ENCODE measurements at places on chromosomes 7 and 10.
A peak's percentile ranks its signal among the peaks of the same experiment; 100 is the strongest.

- no peak for DNase-seq
These were observed 45.8 kb upstream of the PLEKHA1 start for GRCh38 chr10:122328676-122329075.

DNA sequence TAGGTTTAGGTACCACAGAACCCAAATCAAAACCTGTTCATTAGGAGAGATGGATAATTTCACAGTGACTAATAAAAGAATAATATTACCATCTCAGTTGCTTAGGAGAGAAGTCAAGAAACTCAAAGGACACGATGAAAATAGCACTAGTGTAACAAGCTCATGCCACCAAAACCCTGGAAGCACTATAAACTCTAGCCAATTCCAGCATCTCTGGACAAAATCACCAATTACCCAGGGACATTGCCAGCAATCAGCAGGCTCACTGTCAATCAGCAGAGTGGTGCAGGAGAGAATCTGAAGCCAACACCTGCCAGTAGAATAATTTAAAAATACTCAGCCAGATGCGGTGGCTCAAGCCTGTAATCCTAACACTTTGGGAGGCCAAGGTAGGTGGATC lies 88.9 kb downstream of the ARMH3 start:
- DNase-seq: no peak

DNA sequence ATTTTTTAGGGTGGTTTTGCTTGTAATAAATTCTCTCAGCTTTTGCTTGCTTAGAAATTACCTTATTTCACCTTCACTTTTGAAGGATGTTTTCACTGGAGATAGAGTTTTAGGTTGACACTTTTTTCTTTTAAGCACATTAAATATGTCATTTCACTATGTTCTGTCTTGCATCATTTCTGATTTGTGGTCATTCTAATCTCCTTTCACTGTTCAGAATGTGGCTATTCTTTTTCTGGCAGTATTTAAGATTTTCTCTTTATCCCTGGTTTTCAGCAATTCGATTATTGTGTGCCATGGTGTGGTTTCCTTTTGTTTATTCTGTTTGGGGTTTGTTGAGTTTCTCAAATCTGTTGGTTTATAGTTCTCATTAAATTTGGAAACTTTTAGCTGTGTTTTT lies 1065.6 kb downstream of the KCNMA1 start:
- DNase-seq: no peak

DNA sequence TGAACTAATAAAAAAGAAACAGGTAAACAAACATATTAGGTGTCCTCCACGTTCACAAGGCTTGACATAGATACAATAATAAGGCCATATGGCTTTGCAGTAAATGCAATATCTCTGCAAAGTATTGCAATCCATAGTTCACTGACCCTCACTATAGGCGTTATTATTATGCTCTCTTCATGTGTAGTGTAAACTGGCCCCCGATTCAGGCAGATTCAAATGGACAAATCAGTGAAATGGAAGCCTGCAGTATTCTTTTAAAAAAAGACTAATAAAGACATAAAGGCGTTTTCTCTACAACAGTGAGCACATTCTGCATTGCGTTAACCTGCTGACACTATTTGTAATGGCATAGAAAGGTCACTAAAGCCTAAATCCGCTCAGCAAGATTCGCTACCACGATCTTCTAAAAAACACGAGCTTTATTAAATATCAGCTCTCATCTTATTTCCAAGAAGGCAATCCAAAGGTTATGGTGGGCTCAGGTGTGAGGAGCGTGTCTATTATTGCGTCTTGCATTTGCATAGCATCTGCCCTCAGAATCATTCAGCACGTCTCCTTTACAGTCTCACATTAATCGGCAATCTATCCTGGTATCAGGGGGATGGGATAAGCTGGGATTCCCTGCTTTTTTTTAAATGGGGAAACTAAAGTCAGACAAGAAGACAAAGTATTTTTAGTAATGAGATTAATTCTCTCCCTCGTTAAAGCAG lies 36.2 kb downstream of the FRMD4A start:
- DNase-seq: no peak

GRCh38 chr7:707296-708000 lies 19.1 kb upstream of the DNAAF5 start:
- DNase-seq: no peak

DNA sequence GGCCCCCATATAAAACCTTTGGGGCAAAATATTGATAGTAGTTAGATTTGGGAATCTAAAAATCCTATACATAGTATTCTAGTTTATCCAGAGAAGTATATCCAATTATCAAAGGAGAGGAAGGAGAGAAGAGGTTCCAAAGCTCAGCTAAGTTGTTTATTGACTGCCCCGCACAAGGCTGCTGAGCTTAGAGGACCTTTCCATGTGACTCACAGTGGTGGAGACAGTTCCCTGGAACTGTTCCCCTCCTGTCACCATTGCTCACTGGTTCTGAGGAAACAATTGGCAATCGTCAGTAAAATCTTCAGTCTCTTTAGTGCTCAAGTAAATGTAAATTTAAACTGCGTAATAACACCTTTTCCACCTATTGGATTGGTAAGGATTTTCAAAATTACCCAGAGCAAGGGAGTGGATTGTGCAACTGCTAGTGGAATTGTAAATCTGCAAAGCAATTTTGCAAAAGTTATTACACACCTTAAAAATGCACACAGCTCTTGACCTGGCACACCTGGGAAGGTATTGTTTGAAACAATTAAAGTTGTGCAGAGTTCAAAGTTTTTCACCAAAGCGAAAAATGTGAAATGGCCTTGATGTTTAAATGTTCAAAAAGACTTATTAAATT lies 63.1 kb downstream of the EEPD1 start:
- DNase-seq: no peak

- no peak for DNase-seq
These were observed 28.5 kb upstream of the CRYGN start for GRCh38 chr7:151468217-151469018.

GRCh38 chr7:99040104-99040958 lies 103.6 kb downstream of the SMURF1 start:
- peak; percentile 30 for DNase-seq

DNA sequence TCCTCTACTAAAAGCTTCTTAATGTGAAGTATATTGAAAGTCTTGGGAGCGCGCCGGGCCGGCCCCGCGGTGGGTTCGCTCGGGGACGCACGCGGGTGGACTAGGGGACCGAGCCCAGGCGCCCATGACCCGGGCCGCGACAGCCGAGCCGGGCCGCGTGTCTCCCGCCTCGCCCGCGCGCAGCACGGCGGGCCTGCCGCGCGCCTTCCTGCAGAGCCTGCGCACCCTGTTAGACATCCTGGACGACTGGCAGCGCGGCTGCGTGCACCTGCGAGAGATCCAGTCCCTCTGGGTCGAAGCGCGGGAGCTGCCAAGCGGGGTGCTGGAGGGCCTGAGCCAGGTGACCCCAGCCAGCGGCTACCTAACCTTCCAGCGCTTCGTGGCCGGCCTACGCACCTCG lies 25.4 kb upstream of the ZNF735 start:
- DNase-seq: no peak
